Stimulated activated CD4-positive, alpha-beta T cell treated with anti-CD3 and anti-CD28 coated beads, Interleukin-15, amount 100 ng/mL, for 1 hour (primary cell): ENCODE measurements at places on chromosomes 2 and 18.

DNA sequence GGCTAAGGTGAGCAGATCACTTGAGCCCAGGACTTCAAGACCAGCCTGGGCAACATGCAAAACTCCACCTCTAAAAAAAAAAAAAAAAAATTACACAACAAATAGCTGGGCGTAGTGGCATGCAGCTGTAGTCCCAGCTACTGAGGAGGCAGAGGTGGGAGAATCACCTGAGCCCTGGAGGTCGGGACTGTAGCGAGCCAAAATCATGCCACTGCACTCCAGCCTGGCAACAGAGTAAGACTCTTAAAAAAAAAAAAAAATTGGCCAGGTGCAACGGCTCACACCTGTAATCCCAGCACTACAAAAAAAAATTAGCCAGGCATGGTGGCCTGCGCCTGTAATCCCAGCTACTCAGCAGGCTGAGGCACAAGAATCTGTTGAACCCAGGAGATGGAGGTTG lies 7.3 kb downstream of the STARD7 start:
- no peak for DNase-seq

- no peak for DNase-seq
Observed at GRCh38 chr2:69483024-69483423, 45.8 kb upstream of the NFU1 start.

- DNase-seq = no peak
Observed at GRCh38 chr18:41982942-41983660, 28.1 kb downstream of the PIK3C3 start.

DNA sequence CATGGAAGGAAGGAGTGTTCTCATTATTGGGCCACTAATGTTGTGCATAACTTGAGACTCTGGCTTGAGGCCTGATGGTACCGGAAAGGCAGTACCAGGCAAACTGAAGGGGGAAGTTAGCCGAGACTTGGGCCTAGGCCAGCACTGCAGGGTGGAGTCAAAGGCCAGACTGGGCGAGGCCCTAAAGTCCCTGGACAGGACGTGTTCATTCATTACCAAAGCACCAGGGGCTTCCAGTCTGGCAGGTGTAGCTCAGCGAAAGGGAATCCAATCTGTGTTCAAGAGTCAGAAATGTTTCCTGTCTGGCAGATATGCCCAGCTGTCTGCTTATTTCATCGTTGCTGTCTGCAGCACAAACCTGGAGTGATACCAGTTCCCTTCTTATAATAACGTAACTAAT lies 4.7 kb upstream of the ITSN2 start:
- no peak for DNase-seq

GRCh38 chr2:239581352-239581901 lies 180.6 kb upstream of the HDAC4 start:
- no peak for DNase-seq

GRCh38 chr2:68975844-68976243 lies 1.4 kb downstream of the GKN1 start:
- no peak for DNase-seq

DNA sequence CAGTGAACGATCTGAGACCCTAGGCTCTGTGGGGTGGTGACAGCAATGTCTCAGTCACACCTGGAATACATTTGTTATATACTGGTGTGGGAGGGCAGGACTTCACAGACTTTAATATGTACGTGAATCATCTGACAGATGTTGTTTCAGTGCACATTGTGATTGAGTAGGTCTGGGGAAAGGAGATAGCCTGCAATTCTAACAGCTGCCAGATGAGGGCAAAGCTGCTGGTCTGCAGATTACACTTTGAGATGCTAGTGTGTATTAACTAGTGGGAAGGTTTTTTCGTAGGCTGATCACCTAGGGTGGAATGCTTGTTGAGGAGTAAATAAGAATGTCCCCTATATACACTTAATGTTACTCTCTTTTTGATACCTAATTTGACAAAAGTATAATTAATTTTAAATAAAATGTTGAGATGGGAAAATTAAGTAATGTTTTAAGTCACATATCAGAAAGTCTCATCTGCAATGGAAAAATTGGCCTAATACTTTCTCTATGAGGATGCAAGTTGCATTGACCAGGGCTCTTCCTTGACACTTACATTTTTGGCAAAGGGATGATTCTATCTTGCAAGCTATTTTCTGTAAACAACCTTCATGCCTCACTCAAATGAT lies 496.9 kb upstream of the HNMT start:
- no peak for DNase-seq

DNA sequence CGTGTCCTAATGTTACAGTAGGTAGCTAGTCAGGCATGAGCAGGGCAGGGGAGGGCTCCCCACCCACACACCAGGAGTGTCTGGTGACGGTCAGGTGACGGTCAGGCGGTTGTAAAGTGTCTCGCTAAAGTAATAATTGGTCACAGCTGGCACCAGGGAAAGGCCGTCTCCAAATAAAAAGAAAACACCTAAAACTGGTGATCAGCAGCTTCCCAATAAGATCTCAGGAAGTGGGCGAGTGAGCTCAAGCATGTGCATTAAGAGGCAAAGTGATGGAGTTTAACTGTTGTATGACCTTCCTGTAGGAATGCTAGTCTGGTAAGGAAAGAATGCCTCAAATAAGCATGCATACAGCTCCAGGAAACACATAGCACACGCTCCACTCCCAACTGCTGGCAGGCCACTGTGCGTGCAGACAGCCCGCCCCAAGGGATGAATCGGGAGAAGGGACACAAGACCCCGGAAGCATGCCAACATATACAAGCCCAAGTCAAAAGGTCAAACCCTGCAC lies 177.1 kb downstream of the RNF144A start:
- DNase-seq = no peak

GRCh38 chr2:128623776-128624761 lies 305.4 kb upstream of the HS6ST1 start:
- DNase-seq = no peak

- DNase-seq = no peak
Observed at GRCh38 chr2:74695663-74696062, 41.6 kb downstream of the SEMA4F start.

GRCh38 chr18:55375930-55376329 lies 212.1 kb downstream of the TCF4 start:
- DNase-seq = no peak

DNA sequence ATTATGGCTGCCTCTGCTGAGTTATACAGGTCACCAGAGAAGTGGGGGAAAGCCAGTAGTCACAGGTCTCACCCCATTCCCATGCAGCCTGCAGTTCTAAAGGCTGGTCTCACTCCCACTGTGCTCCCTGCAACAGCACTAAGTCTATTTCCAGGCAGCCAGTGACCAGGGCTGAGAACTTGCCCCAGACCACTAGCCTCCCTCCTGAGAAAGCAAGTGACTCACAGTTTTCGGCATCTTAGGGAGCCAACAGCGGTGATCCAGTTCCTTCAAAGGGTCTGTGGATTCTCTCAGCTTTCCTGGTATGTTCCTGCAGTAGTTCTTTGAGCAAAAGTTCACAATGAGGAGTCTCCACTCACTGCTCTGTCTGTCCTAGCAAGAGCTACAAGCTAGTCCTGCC lies 329.6 kb upstream of the MAP2 start:
- no peak for DNase-seq

DNA sequence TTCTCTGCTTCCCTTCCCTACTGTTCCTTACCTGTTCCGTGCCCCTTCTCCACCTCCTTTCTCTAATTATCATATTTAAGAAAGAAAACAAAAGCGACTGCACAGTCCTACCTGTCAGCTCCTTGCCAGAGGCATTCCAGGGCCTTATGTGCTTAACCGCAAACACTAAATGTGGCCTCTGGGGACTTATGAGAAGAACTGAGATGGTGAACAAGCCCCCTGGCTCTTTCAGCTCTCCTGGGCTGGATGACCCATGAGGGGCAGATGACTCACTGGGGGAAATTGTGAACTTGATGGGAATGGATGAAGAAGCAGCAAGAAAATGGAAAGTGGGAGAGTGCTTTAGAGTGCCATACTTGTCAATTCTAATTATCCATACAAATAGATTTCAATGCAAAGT lies 106.3 kb upstream of the LYPD1 start:
- no peak for DNase-seq

GRCh38 chr2:217625557-217626169 lies 377.1 kb downstream of the TNS1 start:
- no peak for DNase-seq

GRCh38 chr2:208148803-208149202 lies 2.8 kb upstream of the CRYGB start:
- no peak for DNase-seq

GRCh38 chr2:57602733-57603132 lies 443.9 kb upstream of the VRK2 start:
- no peak for DNase-seq

DNA sequence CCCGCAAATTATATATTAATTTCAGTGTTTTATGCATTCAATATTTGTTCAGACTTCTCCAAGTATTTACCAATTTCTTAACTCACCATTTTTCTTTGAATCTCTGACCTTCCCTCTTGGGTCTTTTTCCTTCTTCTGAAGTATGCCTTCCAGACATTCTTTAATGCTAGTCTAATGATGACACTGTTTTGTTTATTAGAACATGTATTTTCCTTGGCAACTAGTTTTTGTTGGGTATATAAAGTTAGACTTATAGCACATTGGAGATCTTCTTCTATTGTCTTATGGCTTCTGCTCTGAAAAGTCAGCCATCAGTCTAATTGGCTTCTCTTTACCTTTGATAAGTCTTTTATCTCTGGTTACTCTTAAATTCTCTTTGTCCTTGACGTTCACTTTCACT lies 423.2 kb upstream of the NRP2 start:
- no peak for DNase-seq

DNA sequence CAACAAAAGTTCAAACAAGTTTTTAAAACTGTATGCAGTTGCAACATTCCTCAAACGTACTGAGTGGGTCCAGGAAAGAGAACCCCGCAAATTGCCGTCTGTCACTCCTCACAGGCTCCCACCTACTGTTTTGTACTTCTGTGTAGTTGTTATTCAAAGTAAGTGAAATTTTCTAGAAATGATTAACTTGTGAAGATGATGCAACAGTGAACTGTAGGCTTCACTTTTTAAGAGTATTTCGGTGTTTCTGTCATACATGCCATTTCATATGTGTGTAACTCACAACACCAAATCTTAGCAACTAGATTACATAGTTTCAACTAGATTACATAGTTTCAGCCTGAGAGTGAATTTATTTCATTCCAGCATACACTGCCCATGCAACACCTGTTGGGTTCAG lies 226.0 kb upstream of the TANK start:
- no peak for DNase-seq

- no peak for DNase-seq
Observed at GRCh38 chr2:28276076-28276618, 116.5 kb upstream of the FOSL2 start.

DNA sequence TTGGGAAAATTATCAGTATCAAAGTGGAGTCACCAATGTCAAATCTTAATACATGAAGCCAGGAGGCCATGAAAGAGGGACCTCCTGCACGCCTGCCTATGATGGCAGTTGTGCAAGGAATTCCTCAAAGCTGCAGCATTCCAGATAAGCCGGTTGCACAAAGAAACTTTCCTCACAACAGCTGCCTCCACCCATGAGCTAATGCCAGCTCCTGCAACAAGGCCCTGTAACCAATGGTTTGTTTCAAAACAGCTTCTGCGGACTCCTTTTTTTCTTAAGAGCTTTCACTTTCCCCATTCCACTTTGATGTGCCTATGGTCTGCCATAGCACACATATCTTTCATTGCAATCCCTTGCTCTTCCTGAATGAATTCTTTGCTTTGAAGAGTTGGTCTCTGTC lies 22.4 kb downstream of the TMEM200C start:
- no peak for DNase-seq

GRCh38 chr18:78069784-78070664 lies 820.4 kb downstream of the GALR1 start:
- no peak for DNase-seq

GRCh38 chr2:219437141-219437540 lies 2.5 kb downstream of the SPEG start:
- DNase-seq = no peak

DNA sequence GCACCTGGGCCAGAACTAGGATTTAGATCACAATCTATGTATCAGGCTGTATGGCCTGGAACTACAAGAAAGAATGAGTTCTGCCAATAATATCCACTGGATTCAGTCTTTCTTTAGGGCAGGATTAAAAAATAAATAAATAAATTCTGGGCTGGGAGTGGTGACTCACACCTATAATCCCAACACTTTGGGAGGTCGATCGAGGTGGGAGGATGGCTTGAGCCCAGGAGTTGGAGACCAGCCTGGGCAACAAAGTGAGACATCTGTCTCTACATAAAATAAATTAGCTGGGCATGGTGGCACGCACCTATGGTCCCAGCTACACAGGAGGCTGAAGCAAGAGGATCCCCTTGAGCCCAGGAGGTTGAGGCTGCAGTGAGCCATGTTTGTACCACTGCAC lies 8.1 kb downstream of the AMMECR1L start:
- no peak for DNase-seq

GRCh38 chr2:46615986-46616485 lies 136.7 kb downstream of the TMEM247 start:
- no peak for DNase-seq

DNA sequence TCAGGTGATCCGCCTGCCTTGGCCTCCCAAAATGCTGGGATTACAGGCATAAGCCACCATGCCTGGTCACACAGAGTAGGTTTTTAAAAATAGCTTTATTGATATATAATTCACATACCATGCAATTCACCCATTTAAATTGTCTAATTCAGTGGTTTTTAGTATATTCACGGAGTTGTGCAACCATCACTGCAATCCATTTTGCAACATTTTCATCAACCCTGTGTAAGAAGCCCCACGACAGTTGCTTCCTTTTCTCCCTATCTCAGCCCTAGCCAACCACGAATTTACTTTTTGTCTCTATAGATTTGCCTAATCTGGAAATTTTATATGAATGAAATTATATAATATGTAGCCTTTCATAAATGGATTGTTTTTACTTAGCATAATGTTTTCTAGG lies 266.4 kb downstream of the NAPG start:
- no peak for DNase-seq

GRCh38 chr2:208820014-208820688 lies 413.6 kb downstream of the PTH2R start:
- no peak for DNase-seq

DNA sequence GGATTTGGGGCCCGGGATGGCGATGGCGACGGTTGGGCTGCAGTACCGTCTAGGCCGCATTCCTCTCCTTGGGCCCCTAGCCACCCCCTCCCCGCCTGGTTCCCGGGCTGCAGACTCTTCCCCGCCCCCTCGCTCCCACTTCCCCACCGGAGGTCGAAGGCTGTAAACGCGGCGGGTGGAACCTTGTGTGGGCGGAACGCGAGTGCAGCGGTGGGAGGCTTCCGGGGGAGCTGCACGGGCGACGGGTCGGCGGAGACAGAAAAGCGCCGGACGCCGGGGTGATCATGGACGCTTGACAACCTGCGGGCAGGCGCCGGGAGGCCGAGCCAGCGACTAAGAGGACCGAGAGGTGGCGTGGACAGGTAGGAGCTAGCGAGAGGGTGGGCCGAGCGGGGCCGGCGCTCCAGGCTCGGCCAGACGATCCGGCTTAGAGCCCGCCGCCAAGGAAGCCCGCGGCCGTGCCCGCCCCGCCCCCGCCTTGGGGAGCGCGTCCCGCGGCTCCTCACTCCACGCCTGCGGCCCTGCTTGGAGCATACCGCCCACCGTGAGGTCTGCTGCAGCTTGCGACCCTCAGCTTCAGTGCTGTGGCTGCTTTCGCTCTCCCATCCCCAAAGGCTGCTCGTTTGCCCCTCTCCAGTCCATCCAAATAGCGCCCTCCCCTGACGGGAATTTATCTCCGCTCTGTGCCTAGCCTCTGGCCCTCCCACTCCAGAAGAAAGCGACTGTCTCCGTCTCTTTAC lies at the start of gene COPS7B:
COPS7B (plus strand) TSS at position 269 of the 740 bp plus-strand sequence. CDS start 2,126 bp downstream, outside the sequence.
- peak; percentile 63 for DNase-seq

GRCh38 chr2:165793161-165793778 lies 777 bp downstream of the GALNT3 start:
- DNase-seq = no peak

- DNase-seq = no peak
Observed at GRCh38 chr2:175002547-175003274, 2.5 kb downstream of the CHN1 start.

- no peak for DNase-seq
Observed at GRCh38 chr2:69998761-69999160, 37.3 kb upstream of the ASPRV1 start.
